ENCODE measurements at places on chromosomes 16 and 17.

GRCh38 chr17:82031885-82032627 is 578 bp downstream of the RAC3 start:
- DNase-seq = no peak

DNA sequence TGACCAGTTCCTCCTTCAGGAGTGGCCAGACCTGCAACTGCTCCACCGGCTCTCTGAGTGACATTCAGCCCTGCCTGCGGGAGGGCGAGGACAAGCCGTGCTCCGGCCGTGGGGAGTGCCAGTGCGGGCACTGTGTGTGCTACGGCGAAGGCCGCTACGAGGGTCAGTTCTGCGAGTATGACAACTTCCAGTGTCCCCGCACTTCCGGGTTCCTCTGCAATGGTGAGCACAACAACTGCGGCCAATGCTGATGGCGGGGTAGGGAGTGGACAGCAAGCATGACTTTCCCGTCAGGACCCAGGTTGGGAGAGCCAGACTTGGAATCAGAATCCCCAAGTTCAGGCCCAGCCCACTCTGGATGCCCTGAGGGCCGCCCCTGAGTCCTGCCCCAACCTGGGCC is 12.2 kb downstream of the ITGB4 start:
- DNase-seq = no peak

DNA sequence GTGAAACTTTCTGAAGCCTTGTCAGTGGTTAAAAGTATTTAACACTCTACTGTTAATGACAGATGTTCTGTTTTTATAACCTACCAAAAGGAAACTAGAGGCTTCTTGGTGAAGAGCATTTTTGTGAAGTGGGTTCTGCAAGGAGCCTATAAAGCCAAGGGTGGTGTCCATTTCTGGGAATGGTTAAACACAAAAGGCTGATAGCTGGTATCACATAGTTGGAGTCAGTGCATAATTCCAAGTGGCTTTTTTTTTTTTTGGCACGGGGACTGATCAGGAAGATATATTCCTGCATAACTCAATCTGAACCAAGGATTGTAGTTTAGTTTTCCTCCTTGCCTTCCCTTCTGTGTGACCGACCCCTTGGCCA is 27.6 kb upstream of the KPNB1 start:
- DNase-seq = no peak

GRCh38 chr16:80144191-80144590 is 396.6 kb upstream of the DYNLRB2 start:
- DNase-seq = no peak

- peak; percentile 59 for DNase-seq
Measured at GRCh38 chr17:66373944-66374817, 71.8 kb downstream of the PRKCA start.

DNA sequence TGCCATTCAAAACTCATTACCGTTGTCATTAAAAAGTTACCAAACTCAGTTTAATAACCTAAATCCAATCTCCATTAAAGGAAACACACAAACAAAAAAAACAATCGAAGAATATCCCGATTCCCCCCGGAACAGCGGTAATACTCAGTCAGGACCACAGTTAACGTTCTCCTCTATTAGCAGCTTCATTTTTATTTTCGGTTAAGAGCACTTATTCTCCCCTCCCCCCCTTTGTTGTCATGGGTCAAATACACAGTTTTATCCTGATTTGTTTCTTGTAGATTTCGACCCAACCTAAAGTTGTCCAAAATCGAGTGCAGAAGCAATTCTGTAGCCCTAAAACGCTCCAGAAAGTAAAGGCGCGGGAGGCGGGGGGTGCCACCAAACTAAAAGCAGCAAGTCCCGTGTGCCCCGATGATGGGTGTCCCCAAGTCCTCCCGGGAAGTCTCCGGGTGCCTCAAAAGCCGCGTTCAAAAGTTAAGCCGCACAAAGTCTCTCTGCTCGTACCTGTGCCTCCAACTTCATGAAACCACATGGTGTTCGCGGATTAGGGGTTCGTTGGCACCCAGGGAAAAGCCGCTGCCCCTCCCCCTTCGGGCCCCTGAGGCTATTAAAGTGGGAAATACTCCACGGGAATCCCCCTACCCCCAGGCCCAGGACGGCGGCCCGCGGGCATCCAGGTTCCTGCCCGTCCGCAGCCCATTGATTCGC is 996 bp downstream of the SUMO2 start:
- no peak for DNase-seq
